ENCODE measurements at places on chromosomes 4 and X.

DNA sequence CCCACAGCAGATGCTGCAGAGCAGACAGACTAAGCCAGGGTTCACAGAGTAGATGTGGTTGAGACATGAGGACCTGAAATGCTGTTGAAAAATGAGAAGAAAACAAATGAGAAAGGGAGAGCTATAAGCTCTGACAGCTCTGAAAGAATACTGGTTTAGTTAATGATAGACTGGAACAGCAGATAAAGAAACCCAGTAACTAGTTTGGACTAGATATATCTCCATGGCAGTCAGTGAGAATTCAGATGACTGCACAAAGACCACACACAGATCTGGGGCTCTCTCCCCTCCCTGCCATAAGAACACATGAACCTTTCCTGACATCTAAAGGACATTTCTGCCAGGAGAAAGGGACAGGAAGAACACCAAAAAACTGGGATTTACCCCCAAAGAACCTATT is 8.2 kb downstream of the NAA11 start:
- DNase-seq = no peak

GRCh38 chrX:44503560-44503959 is 39.1 kb downstream of the FUNDC1 start:
- no peak for DNase-seq

DNA sequence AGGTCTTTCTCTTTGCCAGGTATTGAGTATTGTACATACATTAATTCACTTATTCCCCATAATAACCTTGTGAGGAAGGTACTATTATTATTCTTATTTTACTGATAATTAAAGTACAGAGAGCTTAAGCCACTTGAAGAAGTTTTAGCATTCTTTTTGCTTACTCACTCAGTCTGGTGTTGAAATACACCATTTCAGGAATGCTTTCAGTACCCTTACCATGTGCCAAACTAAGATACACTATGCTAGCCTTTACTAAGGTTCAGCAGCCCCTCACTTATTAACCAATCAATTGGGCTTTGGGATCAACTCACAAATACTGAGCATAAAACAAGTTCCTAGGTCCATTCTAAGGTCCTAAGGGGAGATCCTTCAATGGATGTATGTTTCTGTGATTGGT is 179.0 kb upstream of the FGF13 start:
- no peak for DNase-seq

- DNase-seq = peak; percentile 38
Measured at GRCh38 chr4:165204462-165204830, 2.9 kb upstream of the KLHL2 start.

- DNase-seq = no peak
Measured at GRCh38 chr4:39976945-39977488, 694 bp downstream of the PDS5A start.

DNA sequence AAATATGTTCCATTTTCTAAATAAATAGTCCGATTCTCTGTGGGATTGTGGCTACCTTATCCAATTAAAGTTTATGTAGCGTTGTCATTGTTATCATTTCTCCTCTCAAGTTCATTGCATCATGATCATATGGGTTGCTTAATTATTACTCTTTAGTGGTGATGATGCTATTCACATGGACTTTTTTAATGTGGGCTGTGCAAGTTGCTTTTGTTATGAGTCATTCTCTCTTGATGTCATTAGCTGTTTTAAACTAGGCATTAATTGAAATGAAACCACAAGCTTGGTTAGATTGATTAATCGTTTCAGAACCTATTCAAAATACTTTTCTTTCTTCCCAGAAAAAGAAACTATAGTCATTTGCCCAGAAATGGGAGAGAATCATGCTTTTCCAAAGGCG is 38.2 kb downstream of the NHS start:
- DNase-seq = no peak

DNA sequence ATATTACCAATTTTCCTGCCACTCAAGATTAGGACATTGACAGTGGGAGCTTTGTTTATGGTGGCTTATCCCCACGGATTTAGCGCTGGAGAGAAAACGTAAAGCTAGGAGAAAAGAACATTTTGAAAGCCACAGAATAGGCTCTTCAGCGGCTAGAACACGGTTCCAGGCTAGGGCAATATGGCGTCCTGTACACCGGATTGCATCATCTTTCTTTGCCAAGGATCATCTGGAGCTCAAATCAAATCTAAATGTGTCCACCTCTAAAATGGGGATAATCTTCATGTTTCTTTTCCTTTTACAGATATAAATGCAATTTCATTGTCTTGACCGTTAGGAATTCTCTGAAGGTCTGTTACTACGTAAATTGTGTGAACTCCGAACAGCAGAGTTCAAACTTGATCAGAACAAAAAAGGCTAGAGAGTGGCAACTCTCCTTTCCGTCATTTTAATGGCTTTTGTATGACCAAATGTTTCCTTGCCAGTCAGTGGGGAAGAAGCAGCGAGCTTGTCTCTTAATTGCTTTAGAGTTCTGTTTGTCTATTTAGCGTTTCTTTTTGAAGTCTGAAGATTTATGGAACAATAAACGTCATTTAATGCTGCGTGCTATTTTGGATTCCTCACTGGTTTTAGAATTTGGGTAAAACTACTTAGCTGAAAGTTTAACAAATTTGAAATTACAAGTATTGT is 2.6 kb upstream of the WWC2 start:
- no peak for DNase-seq

GRCh38 chrX:108028854-108029253 is 16.0 kb upstream of the VSIG1 start:
- no peak for DNase-seq

GRCh38 chrX:1351981-1352714 is 15.6 kb downstream of the IL3RA start:
- no peak for DNase-seq

DNA sequence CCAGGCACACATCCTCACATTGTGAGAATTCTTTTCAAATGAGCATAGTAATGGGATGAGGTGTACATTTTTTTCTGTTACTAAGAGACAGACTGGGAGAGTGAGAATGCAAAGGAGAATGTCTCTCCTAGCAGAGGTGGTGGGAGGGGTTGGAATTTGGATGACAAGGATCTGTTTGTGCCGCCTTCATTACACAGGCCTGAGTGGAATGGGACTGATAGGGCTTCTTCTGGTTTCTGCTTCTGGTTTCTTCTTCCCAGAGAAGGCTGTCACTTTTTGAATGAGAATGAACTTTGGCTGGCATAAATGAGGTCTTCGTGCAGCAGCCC is 55.4 kb downstream of the C4orf51 start:
- no peak for DNase-seq

GRCh38 chr4:105092768-105093167 is 53.9 kb upstream of the TET2 start:
- no peak for DNase-seq

GRCh38 chr4:1398681-1399507 is 7.3 kb downstream of the NKX1-1 start:
- no peak for DNase-seq

DNA sequence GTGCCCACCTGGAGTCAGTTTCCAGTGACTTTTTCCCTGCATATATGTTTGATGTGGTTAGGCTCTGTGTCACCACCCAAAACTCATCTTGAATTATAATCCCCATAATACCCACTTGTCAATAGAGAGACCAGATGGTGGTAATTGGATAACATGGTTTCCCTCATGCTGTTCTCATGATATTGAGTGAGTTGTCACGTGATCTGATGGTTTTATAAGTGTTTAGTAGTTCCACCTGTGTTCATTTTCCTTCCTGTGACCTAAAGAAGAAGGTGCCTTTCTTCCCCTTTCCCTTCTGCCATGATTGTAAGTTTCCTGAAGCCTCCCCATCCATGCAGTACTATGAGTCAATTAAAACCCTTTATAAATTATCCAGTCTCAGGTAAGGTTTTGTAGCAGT is 740.9 kb downstream of the ARAP2 start:
- DNase-seq = no peak

- DNase-seq = no peak
Measured at GRCh38 chr4:144480068-144480467, 165.9 kb upstream of the HHIP start.

DNA sequence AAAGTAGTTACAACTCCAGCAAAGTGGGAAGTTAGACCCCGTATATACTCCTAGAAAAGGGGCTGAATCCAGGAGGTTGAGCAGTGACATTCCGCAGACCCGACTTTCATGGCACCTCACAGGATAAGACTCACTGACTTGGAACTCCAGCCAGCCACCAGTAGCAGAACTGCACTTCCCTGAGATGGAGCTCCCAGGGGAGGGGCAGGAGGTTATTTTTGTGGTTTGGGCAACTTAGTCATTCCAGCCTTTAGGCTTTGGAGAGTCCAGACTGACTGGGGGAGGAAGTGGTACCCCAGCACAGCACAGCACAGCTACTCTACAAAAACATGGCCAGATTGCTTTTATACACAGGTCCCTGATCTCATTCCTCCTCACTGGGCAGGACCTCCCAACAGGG is 319.1 kb downstream of the PCDH19 start:
- DNase-seq = no peak

DNA sequence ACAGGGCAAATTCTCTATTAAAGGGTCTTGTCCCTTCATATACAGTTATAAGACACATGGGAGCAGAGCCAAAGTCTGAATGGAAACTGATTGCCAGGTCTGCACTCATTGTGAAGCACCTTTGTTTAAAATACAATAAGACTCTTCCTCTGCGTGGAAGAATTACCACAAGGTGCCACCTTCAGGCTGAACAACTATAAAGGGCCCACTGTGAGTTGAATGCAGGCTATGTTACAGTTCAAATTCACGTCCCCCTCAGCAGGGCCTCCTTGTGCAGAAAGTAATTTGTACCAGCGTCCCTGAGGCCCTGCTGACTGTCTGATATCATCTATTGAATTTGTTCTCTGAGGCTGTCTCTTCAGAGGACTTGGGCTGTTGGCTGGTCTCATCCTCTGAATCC is 225.8 kb upstream of the TEX13C start:
- no peak for DNase-seq

DNA sequence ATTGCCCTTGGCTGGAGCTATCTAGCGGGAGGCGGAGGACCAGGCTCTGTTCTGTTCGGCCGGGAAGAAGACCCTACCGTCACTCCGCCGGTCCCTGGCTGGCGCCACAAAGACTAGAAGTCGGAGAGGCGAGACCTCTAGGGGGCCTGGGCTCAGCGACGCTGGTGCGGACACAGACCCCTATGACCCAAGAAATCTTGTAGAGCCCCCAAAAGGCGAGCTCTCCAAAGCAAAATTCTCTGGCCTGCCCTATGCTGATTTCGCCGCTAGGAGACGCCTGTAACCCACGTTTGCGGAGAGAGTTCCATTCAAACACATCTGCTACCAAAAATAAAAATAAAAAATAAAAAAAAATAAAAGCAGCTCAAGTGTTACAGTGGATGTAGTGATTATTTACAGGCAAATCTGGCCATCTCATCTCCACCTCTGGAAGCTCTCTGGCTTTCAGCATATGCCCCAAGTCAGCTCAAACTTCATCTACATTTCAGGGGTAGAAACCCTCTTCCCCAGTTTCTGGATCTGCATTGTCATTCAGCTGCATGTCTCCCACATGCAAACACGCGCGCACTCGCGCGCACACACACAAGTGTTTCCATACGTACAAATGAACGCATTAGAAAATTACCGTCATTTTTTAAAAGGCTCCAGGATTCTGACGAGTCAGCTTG is 2.4 kb upstream of the PCDH10 start:
- DNase-seq = no peak

- DNase-seq = no peak
Measured at GRCh38 chr4:152009031-152009670, 248.3 kb upstream of the GATB start.

DNA sequence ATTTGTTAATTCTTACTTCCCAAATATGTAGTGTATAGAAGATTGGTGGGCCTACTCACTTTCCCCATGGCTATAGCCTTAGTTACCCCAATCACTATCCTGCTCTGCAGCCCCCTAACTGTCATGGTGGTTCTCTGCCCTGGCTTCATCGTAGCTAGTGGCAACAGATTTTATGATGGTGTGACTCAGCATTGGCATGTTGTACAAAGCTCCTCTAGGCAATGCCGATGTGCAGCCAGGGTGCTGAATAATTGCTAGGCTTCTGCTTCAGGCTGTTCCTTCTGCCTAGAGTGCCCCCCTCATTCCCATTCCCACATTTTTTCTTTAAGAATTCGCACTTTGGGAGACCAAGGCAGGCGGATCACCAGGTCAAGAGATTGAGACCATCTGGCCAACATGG is 35.2 kb downstream of the AFF2 start:
- DNase-seq = no peak

DNA sequence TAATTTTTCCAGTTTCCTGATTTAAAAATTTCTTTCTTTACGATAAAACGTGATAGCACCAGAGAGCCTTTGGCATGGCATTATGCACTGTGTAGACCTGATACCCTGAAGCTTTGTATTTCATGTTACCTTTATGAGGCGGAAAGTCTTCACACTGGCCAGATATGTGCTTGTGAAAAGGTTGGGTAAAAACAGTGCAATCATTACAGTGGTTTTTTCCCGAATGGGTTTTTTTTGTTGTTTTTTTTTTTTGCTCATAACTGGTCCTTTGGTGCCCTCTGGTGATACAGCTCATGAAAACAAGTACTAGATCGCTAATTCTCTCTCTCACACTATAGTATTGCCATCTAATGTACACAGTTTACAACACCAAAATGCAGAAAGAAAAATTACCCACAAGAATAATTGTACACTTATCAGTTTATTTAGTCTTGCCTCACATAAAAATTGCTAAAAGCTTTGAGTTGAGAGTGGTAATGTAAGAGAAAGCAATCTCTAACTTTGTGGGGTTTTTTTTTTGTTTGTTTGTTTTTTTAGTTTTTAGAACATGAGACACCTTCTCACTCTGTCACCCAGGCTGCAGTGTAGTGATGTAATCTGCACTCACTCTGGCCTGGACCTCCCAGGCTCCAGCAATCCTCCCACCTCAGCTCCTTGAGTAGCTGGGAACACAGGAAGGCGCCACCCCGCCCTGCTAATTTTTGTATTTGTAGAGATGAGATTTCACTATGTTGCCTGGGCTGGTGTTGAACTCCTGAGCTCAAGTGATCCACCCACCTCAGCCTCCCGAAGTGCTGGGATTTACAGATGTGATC is 21.3 kb downstream of the SPCS3 start:
- DNase-seq = peak; percentile 42

GRCh38 chr4:5710065-5710960 is 688 bp upstream of the EVC start:
- DNase-seq = no peak

GRCh38 chrX:1134976-1135375 is 77.5 kb downstream of the CRLF2 start:
- DNase-seq = no peak
